Left renal cortex interstitium (tissue), 4 donors: ENCODE measurements at places on chromosomes 2 and 18.
A peak's percentile ranks its signal among the peaks of the same experiment; 100 is the strongest.

DNA sequence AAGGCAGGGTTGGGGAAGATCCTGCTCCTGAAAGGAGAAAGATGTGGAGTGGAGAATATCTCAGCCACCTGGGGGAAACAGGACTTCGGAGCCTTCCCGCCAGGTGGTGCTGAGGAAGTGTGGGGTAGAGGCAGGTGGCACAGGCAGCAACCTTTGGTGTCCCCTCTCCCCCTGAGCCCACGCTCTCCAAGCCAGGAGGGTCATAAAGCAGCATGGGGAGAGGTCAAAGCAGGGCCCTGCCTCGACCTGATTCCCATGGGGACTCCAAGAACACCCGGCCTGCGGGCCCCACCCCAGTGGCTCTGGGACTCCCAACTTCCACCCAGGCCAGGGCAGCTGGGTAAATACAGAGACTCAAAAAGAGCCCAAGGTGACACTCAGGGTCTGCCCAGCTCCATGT is 54.3 kb upstream of the SLC66A3 start:
- no peak for DNase-seq

GRCh38 chr2:222000326-222000725 is 298.5 kb downstream of the PAX3 start:
- DNase-seq = no peak

DNA sequence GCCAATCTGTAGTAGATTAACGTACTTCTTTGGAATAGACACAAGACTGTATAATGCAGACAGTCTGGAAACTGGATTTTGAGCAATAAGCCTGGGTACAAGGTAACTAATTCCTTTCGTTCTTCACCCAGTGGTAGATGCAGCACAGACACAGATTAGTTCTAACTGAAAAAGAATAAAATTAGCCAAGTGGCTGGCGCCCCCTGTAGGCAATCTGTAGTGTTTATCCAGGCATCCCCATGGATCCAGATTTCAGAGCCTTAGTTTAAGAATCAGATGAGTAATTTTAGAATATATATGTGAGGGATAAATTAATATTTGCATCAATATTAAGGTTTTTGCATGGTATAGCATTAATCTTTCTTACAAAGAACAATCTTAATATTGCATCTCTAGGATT is 563.9 kb downstream of the DCC start:
- peak; percentile 13 for DNase-seq

- DNase-seq = no peak
Measured at GRCh38 chr2:154591294-154591820, 107.1 kb upstream of the KCNJ3 start.

GRCh38 chr18:78871618-78872017 is 108.0 kb upstream of the SALL3 start:
- DNase-seq = no peak

- no peak for DNase-seq
Measured at GRCh38 chr2:239811806-239812560, 213.2 kb downstream of the NDUFA10 start.

GRCh38 chr18:58882686-58883085 is 18.0 kb downstream of the ZNF532 start:
- no peak for DNase-seq

GRCh38 chr2:17719562-17720371 is 33.8 kb downstream of the SMC6 start:
- DNase-seq = peak; percentile 3

DNA sequence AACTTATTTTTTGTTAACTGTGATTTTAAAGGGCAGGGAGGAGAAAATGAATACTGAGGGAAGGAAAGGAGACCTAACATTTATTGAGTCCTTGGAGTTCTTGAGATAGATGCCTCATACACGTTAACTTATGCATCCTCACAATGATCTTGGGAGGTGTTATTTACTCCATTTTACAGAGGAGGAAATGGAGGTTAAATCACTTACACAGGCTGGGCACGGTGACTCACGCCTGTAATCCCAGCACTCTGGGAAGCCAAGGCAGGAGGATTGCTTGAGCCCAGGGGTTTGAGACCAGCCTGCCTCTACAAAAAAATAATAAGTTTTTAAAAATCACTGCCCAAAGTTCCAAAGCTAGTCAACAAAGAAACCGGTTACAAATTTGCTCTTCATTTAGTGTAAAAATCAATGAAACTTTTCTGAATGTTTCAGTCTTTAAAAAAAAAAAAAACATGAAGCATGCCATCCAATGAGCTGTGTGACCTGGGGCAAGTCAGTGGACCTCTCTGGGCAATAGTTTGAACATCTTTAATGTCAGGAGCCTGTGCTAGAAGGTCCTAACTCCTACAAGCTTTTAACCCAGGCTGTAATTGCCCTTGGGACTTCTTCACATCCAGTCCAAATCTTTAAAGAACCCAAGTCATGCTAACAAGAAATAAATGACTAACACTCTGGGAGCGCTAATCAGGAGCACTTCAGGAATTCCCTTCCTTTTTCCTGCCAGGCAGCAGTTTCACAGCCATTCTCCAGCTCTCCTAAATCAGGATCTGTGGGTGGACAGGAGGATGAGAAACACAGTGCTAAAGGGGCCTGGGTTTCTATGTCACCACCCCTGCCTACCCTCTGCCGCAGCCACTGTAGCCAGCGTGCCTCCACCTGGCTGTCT is 176.4 kb downstream of the TMEM247 start:
- no peak for DNase-seq

DNA sequence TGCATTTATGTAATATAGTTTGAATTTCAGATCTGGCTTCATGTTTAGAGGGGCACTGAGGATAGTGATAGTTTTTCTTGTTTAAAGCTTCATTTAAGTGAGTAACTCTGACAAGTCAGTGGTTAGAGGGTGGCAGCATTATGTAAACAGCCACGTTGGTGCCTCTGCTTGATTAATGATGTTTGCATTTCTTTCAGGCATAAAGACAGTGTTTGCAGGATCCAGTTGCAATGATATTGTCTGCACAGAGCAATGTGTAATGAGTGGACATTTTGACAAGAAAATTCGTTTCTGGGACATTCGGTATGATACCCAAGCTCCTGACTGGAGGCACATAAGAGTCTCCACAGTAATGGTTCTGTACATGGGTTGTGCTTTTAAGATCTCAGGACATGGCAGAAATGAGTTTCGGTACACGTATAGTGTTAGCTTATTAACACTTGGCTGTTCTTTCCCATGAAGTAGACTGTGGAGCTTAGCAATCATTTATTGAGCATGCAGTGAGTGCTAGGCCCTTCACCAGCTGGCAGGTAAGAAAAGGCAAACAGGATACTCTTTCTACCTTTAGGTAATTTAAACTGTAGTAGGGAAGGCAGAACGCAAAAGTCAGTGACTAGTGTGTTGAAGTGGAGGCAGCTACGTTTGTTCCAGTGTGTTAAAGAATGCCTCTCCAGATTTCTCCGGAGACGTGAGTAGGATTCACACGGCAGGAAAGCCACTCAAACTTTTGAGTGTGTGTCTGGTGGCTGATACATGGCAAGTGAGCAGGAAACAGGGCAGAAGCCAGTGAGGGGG is 17.4 kb upstream of the SAG start:
- DNase-seq = no peak

DNA sequence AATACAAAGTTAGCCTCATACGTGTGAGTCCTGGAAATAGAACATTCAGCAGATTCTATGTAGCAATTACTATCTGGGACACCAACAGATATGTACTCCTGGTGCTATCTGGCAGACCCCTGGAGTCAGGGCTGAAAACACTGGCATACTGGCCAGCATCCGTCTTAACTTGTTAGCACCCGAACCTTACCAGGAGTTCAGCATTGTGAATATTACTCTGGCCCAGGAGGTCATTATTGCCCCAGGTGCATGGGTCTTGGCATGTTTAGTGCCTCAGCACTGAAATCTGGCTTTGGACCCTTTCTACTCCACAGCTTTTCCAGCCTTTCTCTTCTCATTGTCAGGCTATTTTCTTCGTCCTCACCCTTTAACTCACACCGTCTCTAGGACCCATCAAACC is 11.9 kb upstream of the NDUFV2 start:
- DNase-seq = no peak

GRCh38 chr2:132665401-132666140 is 4.4 kb downstream of the LYPD1 start:
- no peak for DNase-seq
